Activated CD8-positive, alpha-beta T cell treated with anti-CD3 and anti-CD28 coated beads for 36 hours (primary cell): ENCODE measurements at places on chromosomes 1 and 21. TPM values are rescaled to one million over a fixed set of nuclear protein-coding genes. Genes with fewer than 3 reads are reported as not detected.
A peak's percentile ranks its signal among the peaks of the same experiment; 100 is the strongest.

NVL gene
- total RNA-seq, result 37.7 TPM

DNA sequence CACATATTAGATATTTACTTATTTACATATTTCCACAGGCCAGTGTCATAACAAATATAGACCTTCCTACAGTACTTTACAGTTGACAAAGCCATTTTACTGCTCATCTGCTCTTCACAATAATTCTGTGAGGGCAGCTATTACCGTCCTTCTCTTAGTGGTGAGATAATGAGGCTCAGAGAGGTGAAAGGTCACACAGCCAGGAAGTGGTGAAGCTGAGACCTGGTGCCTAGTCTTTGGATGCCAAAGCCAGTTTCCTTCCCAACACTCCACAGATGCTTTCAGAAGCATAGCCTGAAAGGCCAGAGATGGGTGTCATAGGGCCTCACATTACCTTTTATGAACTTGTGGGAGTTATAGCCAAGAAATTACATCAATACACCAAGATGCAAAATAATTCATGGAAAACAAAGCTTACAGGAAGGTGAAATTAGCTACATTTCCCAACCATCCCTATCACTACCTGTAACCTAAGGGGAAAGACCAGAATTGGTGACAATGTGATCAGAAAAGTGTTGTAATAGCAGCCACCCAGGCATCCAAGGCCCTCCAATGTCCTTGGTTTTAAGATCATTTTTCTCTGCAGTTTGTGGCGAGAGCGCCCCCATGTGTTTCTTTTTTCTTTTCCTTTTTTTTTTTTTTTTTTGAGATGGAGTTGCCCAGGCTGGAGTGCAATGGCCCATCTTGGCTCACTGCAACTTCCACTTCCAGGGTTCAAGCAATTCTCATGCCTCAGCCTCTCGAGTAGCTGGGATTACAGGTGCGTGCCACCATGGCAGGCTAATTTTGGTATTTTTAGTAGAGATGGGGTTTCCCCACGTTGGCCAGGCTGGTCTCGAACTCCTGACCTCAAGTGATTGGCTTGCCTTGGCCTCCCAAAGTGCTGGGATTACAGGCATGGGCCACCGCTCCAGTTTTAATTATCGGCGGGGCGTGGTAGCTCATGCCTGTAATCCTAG is 26.5 kb upstream of the RPL11 start:
- H3K4me1 ChIP-seq, result peaks cover 6% of the 10 kb centered on the region
- no peaks in the 10 kb centered on the region for H3K27me3 ChIP-seq

- H3K4me1 ChIP-seq, result peaks cover 25% of the 10 kb centered on the region
- H3K4me3 ChIP-seq, result peak overlapping the region; percentile 47
- H3K27ac ChIP-seq, result peak overlapping the region; percentile 84
- no peaks in the 10 kb centered on the region for H3K27me3 ChIP-seq
Observed at GRCh38 chr1:86773341-86774288, 69.2 kb downstream of the SH3GLB1 start.

GRCh38 chr1:109466125-109466451 is 258 bp upstream of the SYPL2 start:
- H3K4me3 ChIP-seq, result peak overlapping the region; percentile 59
- H3K27me3 ChIP-seq, result peaks cover 56% of the 10 kb centered on the region
- peaks cover 2% of the 10 kb centered on the region for H3K4me1 ChIP-seq
- no peak for DNase-seq
- H3K36me3 ChIP-seq, result no peaks in the 10 kb centered on the region
- H3K27ac ChIP-seq, result no peak overlapping the region

- no peaks in the 10 kb centered on the region for H3K4me1 ChIP-seq
- H3K36me3 ChIP-seq, result no peaks in the 10 kb centered on the region
- H3K27ac ChIP-seq, result no peak overlapping the region
- no peak overlapping the region for H3K4me3 ChIP-seq
- H3K27me3 ChIP-seq, result no peaks in the 10 kb centered on the region
Observed at GRCh38 chr21:21614966-21615365, 616.8 kb downstream of the NCAM2 start.

GRCh38 chr1:159936273-159936904 is 9.0 kb downstream of the IGSF9 start:
- no peak overlapping the region for H3K27ac ChIP-seq
- peak; percentile 85 for DNase-seq
- H3K36me3 ChIP-seq, result no peaks in the 10 kb centered on the region
- peaks cover 3% of the 10 kb centered on the region for H3K4me1 ChIP-seq
- peaks cover 2% of the 10 kb centered on the region for H3K27me3 ChIP-seq

GRCh38 chr1:37372302-37372701 is 102.1 kb upstream of the ZC3H12A start:
- no peaks in the 10 kb centered on the region for H3K27me3 ChIP-seq
- H3K27ac ChIP-seq, result no peak overlapping the region
- no peaks in the 10 kb centered on the region for H3K4me1 ChIP-seq
- no peaks in the 10 kb centered on the region for H3K36me3 ChIP-seq
- DNase-seq, result no peak

DNA sequence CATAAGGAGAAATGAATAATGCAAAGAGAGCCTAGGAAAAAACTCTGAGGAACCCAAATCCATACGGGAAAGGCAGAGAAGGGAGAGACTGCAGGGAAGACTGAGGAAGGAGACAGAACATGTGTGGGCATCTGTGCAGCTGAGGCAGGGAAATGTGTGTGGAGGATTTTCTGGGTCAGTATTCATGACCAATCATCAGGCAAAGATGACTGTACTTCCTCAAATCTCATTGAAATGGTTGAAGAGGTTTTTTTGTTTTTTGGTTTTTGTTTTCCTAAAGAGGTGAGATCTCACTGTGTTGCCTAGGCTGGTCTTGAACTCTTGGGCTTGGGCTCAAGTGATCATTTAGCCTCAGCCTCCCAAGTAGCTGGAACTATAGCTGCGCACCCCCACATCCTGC is 15.7 kb downstream of the DIP2A start:
- H3K27me3 ChIP-seq, result no peaks in the 10 kb centered on the region
- H3K4me3 ChIP-seq, result no peak overlapping the region
- no peak for DNase-seq
- H3K4me1 ChIP-seq, result peaks cover 40% of the 10 kb centered on the region
- peak overlapping the region; percentile 13 for H3K27ac ChIP-seq

DNA sequence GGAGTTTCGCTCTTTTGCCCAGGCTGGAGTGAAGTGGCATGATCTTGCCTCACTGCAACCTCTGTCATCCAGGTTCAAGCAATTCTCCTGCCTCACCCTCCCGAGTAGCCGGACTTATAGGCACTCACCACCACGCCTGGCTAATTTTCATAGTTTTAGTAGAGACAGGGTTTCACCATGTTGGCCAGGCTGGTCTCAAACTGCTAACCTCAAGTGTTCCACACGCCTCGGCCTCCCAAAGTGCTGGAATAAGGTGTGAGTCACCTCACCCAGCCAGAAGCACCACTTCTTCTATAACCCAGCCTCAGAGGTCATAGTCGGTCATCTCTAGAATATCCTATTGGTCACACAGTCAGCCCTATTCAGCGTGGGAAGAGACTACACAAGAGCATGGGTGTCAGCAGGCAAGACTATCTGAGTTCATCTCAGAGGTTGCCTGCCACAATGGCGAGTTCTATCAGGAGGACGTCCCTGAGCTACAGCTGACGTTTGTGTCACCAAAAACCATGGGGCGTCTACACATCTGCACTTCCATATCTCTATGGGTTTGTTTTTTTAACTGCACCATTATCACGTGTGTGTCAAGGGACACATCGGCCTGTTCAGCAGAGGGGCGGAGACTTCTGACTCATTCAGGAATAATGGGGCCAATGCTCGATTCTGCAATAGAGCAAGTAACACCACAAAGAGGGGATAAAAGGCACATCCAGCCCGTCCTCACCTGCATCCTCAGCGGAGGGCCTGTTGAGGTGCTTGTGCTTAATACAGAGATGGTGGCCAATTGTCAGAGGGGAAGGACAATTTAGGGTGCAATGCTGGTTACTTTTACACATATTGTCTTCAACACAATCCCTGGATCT is 256.3 kb upstream of the IRF2BP2 start:
- peaks cover 21% of the 10 kb centered on the region for H3K4me1 ChIP-seq
- no peaks in the 10 kb centered on the region for H3K27me3 ChIP-seq
- DNase-seq, result peak; percentile 19
- no peak overlapping the region for H3K27ac ChIP-seq

GRCh38 chr21:41333752-41334151 is 17.2 kb downstream of the FAM3B start:
- DNase-seq, result no peak
- H3K36me3 ChIP-seq, result no peaks in the 10 kb centered on the region
- no peaks in the 10 kb centered on the region for H3K4me1 ChIP-seq
- no peak overlapping the region for H3K4me3 ChIP-seq
- no peaks in the 10 kb centered on the region for H3K27me3 ChIP-seq
- H3K27ac ChIP-seq, result no peak overlapping the region

DNA sequence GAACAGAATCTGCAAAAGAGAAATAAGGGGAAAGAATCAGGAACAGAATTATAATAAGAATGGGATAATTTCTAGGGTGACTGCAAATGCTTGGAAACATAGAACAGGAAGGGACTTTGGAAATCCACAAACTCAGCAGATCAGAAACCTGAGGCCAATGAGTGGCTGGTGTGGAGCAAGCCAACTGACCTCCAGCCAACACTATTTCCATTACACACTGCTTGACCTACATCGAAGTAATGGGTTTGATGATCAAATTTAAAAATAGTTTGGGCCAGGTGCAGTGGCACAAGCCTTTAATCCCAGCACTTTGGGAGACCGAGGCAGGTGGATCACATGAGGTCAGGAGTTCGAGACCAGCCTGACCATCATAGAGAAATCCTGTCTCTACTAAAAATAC is 284.9 kb downstream of the GRIK1 start:
- no peak overlapping the region for H3K4me3 ChIP-seq
- H3K27ac ChIP-seq, result no peak overlapping the region
- peaks cover 4% of the 10 kb centered on the region for H3K36me3 ChIP-seq
- H3K27me3 ChIP-seq, result peaks cover under 1% of the 10 kb centered on the region
- peaks cover 26% of the 10 kb centered on the region for H3K4me1 ChIP-seq

- peak overlapping the region; percentile 35 for H3K27ac ChIP-seq
- peaks cover 20% of the 10 kb centered on the region for H3K4me1 ChIP-seq
- no peaks in the 10 kb centered on the region for H3K27me3 ChIP-seq
- H3K4me3 ChIP-seq, result no peak overlapping the region
- peak; percentile 26 for DNase-seq
Observed at GRCh38 chr1:234368320-234369032, 4.8 kb upstream of the COA6 start.

TP73 gene
- total RNA-seq, result 0.60 TPM

MTF1 gene
- total RNA-seq, result 17.7 TPM

DNA sequence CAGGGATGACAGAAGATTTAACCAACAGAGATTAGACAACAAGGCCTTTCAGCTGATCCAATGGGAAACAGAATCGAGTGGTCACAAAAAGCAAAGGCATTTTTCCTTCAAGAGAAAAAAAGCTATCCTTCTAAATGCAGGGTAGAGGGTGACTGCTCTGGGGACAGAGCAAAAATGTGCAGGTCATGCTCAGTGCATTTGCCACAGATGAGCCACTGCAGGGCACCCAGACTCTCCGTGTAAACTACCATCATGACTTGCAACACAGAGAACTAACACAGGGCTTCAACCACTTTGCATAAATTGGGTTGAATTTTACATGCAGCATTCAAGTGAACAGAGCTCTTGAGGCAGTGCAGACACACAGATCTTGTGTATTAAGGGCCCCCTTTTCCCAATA is 56.8 kb downstream of the PRKAB2 start:
- peaks cover 4% of the 10 kb centered on the region for H3K27me3 ChIP-seq
- no peaks in the 10 kb centered on the region for H3K4me1 ChIP-seq
- DNase-seq, result no peak
- H3K36me3 ChIP-seq, result no peaks in the 10 kb centered on the region

GRCh38 chr1:223363057-223363855 is 720 bp downstream of the SUSD4 start:
- no peak overlapping the region for H3K27ac ChIP-seq
- peaks cover 16% of the 10 kb centered on the region for H3K4me1 ChIP-seq
- H3K27me3 ChIP-seq, result peaks cover 31% of the 10 kb centered on the region
- no peaks in the 10 kb centered on the region for H3K36me3 ChIP-seq
- H3K4me3 ChIP-seq, result peak overlapping the region; percentile 82
- DNase-seq, result peak; percentile 39
